NCI-H82 (cell line): ENCODE measurements at places on chromosomes 11 and 22.

- DNase-seq, result no peak
These were observed 967 bp upstream of the ARVCF start for GRCh38 chr22:20017622-20017958.

- no peak for DNase-seq
These were observed 24.1 kb upstream of the GRK3 start for GRCh38 chr22:25540166-25540907.

DNA sequence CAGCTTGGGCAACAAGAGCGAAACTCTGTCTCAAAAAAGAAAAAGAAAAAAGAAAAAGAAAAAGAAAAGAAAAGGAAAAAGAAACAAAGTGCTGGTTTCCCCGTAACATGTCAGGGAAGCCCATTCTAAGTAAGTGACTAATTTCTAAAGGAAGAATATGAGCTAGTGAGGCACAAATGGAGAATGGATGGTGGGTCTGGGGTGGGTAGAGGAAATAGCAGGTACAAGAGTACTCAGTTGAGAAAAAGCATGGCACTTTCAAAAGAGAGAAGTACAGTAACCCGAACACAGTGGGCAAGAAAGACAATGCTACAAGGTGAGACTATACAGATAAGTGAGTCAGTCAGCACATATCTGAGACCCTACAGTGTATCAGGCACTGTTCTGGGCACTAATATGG lies 4.5 kb downstream of the MAJIN start:
- no peak for DNase-seq

DNA sequence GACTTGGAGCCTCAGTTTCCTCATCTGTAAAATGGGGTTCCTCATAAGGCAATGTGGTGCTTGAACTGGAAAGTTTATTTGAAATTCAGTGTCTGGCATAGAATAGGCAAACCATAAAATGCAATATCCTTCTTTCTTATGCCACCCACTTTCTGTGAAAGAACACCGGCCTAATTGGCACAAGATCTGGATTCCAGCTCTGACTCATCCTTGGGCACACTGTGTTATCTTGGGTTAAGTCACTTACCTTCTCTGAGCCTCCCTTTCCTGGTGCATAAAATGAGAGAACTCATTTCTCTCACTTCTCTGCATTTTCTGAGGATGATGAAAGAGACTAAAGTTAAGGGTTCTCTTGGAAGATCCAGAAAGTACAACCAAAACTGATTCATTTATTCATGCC lies 5.1 kb downstream of the INSC start:
- no peak for DNase-seq

DNA sequence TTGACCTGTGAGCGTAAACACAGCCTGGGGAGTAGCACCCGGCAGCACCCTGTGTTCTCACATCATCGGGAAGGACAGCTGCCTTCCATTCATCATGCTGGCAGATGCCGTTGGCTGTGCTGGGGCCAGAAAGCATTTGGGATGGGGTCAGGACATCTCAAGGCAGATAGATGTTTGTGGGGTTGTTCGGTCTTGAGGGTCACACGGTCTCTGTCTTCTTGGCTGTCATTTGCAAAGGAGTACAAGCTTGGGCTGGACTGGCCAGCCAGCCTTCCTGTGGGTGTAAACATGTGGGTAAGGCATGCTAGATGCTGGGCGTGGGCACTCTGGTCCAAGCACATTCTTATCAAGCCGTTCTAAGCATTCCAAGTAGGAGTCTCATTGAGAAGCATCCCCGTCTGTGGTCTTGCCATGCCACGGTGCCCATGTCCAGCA lies 81.4 kb downstream of the TBC1D22A start:
- no peak for DNase-seq

DNA sequence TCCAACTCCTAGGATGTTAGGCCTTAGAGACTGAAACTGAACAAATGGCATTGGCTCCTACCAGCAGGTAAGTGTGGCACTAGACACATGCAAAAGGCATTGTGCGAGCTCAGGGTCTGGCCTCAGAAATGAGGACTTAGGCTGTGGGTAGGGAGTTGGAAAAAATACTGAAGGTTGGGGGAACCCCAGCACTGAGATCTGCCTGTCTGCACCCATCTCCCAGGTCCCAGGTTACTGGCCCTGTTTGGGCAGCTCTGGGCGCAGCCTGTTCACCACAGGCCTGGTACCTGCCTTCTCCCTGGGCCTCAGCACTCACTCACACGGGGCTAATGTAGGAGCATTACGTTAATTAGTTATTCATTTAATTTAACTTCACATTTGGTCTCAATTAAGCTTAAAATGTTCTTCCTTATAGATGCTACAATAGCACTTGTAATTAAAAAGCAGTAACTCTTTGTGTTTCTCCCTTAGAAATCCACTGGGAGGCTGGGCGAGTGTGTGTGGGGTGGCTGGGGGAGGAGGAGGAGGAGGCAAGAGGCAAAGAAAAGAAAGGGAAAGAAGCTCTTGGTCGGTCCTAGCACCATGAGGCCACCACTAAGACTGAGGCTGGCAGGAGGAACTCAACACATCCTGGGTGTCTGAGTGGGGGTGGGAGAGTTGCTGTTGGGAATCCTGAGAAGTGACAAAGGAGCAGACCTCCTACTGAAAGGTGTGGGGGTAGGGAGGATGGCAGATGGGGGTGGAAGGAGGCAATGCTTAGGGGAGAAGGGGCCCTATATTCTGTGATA lies 19.4 kb downstream of the TMEM218 start:
- DNase-seq, result no peak

DNA sequence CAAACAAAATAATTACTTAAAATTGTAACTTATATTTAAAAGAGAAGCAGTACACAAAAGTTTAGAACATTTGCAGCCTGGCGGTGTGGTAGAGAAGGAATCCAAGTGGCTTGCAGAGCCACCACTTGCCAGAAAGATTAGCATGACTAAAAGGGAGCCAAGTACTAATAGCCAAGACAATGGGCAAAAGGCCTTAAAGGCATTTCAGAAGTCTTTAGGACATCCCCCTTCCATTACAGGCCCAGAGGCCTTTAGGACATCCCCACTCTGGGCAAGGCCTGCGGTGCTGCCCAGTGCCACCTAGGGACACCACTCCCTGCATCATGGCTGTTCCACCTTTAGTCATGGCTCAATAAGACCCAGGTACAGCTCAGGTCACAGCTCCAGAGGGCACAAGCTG lies 32.4 kb downstream of the TMEM225 start:
- no peak for DNase-seq

DNA sequence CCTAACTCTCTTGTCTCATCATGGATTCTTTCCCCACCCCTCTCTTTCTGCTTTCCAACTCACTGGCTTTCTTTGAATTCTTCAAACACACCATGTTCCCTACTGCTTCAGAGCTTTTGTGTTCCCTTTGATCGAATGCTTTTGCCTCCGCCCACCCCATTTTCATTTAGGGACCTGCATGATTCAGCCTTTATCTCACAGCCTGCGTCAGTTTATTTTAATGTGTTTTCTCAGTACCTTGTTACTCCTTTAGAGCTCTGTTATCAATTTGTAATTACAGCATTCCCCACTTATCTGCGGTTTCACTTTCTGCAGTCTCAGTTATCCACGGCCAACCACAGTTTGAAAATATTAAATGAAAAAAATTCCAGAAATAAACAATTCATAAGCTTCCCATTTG lies 451.3 kb downstream of the METTL15 start:
- DNase-seq, result no peak

- no peak for DNase-seq
These were observed 79.1 kb upstream of the WNT7B start for GRCh38 chr22:46055911-46056545.

DNA sequence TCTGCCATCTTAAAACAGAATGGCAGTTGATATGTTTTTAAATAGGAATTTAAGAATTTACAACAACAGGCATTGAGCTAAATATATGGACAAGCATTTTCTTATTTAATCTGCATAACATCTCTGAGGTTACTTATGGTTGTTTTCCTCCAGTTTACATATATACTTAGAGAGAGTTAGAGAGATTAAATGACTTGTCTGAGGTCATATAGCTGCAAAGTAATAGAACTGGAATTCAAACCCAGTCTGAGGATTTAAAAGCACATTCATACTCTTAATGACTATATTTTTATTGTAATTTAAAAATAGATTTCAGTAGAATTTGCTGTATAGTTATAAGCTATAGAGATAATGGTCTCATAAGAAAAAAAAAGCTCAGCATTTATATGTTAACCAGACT lies 81.4 kb upstream of the GRIK4 start:
- no peak for DNase-seq

DNA sequence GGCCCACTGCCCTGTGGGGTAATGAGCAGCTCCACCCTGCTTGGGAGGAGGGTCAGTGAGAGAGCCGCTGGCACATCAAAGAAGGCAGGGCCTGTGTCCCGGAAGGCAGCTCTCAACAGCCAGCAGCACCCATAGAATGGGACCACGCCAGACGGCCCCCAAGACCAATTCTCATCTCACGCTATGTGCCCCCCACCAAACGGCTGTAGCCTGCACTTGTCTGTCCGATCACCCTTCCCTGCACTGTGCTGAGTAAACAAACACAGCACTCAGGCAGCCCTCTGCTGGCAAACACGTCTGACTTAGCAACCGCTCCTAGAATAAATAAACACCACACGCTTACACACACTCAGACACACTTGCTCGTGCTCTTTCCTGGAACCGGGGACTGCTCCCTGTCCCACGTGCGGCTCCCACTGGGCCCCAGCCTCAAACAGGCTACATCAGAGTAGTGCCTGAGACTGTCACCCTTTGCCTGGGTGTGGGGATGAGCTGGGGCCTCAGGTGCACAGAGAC lies 53.2 kb upstream of the CDON start:
- peak; percentile 76 for DNase-seq

GRCh38 chr11:35617687-35618496 lies at the start of gene FJX1:
Gene FJX1 (plus strand): TSS chr11:35618460. CDS start chr11:35618637, 177 bp downstream.
- peak; percentile 91 for DNase-seq

- DNase-seq, result no peak
These were observed 26.5 kb upstream of the PRDM10 start for GRCh38 chr11:130029137-130029536.

DNA sequence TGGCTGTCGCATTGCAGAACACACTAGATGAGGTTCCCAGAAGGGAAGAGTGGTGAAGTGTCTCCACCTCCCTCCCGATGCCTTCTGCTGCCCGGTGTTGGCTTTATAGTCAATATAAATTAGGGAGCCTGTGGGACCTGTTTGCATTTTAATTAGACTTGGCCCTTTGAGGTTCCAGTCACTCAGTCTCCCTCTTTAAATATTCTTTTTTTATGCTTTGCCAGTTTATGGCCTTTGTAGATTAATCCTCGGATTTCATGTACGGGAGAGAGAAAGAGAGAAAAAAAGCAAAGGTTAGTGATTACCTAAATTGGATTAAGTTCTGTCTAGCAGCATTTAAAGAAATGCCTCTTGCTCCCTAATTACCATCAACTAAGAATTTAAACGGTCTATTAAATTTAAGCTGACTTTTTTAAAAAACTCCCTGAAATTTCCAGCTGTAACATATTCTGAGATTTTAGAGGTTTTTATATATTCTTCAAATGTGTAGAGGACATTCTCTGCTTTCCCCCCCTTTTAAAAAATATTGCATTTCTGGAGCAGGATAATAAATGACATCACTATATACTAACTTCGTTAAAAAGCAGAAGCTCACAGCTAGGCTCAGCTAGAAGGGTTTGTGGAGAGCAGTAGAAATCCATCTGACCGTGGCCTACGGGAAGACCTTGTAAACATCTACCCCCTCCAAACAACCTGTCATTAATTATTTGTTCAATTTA lies 84.4 kb downstream of the PRR5L start:
- DNase-seq, result peak; percentile 73
